NCI-H2171 treated with DMSO at 0.1 percent for 48 hours (cell line): ENCODE measurements at places on chromosomes 1 and 21.

DNA sequence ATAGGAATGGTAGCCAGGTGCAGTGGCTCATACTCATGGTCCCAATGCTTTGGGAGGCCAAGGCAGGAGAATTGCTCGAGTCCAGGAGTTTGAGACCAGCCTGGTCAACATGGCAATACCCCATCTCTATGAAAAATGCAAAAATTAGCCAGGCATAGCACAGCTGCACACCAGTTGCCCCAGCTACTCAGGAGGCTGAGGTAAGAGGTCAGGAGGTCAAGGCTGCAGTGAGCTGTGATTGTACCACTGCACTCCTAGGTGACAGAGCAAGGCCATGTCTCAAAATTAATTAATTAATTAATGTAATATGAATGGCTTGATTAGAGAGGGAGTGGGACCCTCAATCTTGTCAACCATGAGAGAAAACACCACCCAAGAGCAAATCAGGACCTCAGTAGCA is 198.7 kb upstream of the DUSP10 start:
- no peak for DNase-seq

- no peak for DNase-seq
Measured at GRCh38 chr1:247936415-247936814, 11.7 kb downstream of the OR2AJ1 start.

GRCh38 chr1:29551123-29551936 is 315.0 kb downstream of the PTPRU start:
- DNase-seq: no peak

DNA sequence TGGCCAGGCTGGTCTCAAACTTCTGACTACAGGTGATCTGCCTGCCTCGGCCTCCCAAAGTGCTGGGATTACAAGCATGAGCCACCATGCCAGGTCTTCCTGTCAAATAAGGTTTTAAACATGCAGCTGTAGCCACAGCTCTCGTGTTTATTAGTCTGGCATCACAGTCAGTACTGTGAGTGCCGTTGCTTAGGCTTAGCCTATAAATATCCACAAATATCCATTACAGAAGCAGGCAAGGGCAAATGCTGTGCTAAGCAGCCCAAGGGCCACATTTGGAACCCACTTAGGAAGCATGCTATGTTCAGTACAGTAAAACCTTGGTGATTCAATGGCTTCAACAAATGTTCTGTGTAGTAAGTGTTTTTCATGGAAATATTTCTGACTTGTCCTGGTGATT is 75.9 kb downstream of the KIF1B start:
- DNase-seq: no peak

DNA sequence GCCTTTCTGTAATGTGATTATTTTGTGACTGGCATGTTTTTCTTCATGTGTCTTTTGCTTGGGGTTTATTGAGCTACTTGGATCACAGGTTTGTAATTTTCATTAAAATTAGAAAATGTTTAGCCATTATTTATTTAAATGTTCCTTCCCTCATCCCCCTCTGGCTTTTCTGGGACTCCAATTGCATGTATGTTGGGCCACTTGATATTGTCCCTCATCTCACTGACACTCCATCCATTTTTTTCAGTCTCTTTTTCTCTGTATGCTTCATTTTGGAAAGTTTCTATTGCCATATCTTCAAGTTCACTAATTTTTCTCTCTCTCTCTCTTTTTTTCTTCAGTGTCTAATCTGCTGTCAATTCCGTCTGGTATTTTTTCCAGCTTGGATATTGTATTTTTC is 390.1 kb downstream of the PRDM2 start:
- DNase-seq: no peak

DNA sequence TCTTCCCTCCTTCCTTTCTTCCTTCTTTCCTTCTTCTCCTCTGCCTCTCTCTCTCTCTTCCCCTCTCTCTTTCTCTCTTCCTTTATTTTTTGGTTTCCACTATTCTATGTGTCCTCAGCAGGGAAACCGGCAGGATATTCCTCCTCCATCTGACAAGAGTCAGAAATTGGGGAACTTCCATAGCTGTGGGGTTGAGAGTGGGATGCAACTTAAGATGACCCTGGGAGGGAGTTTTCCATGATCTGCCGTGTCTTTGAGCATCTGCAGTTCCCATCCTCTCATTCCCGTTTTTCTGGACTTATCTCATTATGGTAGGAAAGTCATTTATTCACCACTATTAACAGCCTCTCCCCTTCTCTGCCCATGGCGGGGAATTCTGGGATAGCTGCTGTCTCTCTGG is 98.6 kb downstream of the NMNAT2 start:
- DNase-seq: no peak

DNA sequence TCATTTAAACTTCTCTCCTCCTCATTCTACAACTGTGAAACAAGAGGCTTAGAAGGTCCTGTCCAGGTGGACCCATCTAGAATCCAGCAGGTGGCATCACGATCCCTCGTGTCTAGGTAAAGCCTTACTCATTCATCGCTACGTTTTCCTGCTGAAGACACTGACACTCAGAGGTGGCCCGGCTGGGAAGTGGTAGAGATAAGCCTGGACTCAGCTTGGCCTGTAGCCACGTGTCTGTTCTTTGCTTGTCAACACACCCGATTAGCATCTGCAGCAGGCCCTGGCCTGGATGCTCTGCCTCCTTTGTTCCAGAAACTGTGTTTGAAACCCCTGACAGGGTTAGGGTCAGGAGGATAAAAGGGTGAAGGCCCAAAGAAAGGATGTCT is 43.4 kb downstream of the PARP1 start:
- DNase-seq: no peak

GRCh38 chr1:222346955-222347354 is 200.9 kb downstream of the HHIPL2 start:
- no peak for DNase-seq

- DNase-seq: no peak
Measured at GRCh38 chr1:18932879-18933278, 23.6 kb downstream of the IFFO2 start.

- DNase-seq: no peak
Measured at GRCh38 chr1:148353461-148354283, 129.4 kb downstream of the PPIAL4G start.
